Heart right ventricle (tissue), 16 donors: ENCODE measurements at places on chromosomes 6 and 20.

DNA sequence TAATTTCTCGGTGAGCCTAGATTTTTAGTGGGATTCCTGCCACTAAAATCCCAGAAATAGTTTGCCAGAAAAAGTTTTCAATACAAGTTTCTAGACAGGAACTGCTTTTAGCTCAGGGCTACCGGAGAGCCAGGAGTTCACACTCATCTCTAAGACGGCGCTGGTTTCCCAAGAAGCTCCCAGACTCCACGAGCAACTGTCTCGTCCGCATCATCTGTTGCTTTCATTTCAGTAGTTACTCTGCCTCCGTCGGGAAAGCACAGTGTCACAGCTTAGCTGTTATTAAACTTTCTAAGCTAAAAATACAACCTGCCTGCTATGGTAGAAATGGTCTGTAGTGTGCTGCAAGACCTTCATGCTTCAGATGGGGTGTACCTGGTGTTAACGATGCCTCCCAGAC lies 197.3 kb upstream of the SNX9 start:
- no peak for DNase-seq

DNA sequence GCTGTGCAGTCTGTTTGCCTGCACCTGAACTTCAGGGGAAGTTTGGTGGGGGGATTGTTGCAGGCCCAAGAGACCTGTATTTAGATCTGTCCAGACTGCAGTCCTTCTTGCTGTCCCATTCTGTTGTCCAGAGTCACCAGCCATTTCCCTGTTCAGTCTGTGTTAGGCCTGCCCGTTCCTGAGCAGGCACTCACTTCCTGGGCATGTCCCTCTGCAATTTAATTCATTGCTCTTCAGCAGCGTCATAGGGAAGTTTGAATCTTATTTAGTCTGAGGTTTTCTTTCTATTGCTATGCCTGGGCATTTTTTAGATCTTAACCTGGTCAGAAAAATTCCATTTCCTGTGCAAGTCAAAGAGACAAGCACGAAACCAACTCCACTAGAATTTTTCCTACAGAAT lies 190.2 kb downstream of the DTNBP1 start:
- no peak for DNase-seq

- no peak for DNase-seq
Observed at GRCh38 chr6:14305624-14306023, 188.1 kb downstream of the CD83 start.

GRCh38 chr20:43903953-43904826 lies 10.5 kb upstream of the TOX2 start:
- no peak for DNase-seq

DNA sequence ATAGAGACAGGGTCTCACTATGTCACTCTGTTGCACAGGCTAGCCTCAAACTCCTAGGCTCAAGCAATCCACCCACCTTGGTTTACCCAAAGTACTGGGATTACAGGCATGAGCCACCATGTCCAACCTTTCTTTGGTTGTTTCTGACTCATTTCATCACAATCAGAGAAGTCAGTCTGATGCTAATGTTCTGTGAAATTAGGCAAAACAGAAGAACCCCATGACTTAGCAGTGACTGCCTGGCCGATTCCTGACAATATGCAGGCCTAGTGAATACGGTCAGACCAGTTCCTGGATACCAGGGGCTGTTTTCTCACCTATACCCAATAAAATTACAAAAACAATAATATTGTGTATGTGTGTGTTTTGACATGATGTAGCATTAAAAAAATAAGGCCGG lies 58.8 kb upstream of the BTN3A2 start:
- no peak for DNase-seq

DNA sequence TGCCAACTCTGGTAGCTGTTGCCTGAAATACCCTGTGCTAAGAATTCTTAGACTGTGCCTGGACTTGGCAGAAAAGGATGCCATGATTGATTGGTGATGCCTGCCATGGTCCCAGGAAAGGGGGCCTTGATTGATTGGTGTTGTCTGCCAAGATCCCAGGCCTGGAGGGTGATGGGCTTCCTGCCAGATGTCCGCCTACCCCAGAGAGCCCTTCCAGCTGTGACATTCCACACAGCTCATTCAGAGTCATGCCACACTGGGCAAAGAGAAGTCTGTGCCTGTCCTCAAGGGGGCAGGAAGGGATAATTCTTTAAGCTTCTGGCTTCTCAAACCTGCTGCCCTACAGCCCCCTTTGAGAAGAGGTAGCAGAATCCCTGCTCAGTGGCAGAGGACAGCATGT lies 24.6 kb downstream of the RIMS4 start:
- DNase-seq = no peak

- no peak for DNase-seq
Observed at GRCh38 chr6:36272234-36272633, 2.4 kb downstream of the PNPLA1 start.

DNA sequence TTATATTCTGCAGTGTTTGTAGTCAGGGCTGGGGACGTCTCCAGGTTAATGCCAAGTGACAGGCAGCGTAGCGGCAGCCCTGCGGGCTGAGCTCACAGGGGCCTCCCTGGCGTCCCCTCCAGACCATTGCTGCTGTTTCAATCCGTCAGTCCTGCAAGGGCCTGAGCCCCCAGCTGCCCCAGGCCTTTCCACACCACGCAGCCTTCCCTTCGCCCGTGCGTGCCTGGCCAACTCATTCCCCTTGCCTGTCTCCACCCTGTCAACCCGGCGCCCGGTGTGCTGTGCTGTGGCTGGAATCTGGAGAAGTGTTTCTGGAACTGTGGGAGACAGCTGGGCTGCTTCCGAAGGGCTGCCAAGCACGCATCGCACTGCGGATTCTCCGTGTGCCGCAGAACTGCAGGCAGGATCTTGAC lies 11.9 kb downstream of the BHLHE23 start:
- no peak for DNase-seq

GRCh38 chr20:24439737-24440387 lies 29.6 kb upstream of the SYNDIG1 start:
- no peak for DNase-seq

DNA sequence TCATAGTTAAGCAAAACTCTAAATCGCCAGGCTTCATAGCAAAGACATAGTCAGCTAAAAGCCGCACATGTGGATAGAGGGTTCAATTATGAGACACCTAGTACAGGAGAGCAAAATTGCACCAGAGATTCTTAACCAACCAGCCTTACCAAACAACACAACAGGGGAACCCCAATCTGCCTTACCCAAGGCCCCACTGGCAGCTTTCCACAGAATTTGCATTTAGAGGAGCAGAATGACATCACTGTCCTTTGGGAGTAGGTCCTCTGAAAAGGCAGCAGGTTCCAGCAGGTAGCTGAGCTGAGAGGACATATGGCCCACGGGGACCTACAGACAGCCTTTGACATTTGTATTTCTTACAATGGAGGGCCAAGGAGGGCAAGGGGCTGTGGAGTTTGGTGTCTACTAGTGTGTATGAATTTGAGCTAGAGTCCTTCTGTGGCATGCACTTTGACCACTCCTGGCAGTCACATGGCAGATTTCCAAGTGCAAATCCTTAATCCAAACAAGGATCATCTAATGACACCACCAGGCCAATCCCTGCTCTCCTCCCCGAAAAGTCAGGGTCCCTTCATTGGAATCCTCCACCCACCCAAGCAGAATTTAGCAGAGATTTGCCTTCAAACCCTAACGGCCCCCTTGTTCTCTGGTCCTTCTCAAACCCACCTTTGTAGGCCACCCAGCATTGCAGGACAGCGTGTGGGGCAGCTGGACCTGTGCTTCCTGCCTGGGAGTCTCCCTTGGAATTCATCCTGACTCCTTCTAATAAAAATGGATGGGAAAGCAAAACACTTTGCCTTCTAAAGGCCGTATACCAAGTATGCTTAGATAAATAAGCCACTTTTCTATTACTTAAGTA lies 171.2 kb upstream of the SUPT3H start:
- DNase-seq = no peak

DNA sequence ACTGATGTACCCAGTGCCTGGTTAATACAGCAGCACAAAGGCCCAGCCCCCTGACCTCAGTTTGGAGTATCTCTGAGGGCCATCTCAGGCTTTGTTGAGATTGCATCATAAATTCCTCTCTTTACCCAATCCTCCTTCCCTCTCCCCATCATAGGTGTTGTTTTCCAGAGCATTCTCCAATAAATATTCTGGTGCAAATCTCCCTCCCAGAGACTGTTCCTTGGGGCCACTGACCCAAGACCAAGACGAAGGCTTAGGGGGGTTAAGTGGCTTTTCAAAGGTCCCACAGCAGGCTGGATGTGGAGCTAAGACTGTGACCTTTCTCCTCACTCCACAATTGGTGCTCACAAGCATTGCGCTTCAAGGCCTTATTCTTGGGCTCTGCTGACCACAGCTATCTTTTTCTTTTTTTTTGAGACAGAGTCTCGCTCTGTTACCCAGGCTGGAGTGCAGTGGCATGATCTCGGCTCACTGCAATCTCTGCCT lies 72.4 kb upstream of the ZMYND8 start:
- DNase-seq = no peak

DNA sequence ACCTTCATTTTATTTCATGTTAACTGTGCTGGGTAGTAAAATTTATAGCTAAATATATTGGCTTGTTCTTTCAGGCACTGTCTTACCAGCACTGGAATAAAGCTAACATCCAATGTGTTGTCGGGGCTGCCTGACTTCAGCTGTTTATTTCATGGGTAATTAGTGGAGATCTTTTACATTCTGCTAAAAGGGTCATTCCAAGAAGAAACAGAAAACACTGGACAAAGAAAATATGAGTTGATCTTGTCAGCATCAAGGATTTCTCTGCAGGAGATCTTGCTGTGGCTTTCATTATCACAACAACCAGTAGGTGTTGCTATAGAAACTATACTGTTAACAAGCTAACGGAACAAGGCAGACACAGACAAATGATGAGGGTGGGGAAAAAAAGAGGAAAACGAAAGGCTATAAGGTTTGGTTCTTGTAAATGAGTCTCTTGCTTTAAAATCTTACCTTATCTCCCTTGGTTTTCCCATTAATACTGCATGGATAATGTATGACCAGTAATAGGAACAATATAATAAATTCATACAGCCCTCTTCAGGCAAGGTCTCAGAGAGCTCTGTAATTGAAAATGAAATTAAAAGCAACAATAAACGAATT lies 206.8 kb downstream of the SIM1 start:
- no peak for DNase-seq

DNA sequence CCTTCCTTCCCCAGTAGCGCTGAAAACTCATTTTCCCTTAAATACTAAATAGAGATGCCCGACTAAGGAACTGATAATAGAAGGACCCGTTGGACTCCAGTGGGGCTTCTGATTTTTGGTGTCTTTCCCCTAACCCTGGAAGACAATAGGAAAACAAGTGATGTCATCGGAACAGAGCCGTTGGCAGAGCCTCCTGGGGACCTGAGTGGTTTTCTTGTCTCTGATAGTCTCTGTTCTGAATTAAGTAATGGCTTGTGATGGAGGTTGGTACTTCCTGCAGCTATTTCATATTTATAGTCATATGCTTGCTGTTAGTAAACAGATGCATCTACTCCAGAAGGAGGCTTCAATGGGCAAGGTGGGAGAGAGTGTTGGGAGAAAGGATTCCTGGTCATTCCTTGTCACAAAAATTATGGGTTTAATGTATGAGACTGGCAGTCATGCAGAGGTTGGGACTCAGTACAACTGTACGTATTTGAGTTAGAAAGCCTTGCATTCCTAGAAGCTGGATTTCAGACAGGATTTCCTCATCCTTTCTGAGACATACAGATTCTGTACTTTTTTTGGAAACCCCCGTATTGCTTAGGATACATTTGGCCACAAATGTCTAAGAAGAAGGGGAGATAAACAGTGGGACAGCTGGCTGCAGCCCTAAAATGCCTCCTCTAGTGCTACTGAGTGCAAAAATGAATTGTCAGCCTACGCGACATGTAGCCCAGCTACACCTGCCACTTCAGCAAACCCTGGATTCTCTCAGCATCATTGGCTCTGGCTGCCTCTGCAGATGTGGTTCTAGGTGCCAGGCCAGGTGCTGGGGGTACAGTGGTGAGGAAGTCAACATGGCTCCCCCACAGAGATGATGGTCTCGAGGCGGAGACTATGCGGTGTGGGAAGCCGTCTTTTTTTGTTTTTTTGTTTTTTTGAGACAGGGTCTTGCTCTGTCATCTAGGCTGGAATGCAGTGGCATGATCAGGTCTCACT lies 38.1 kb downstream of the CDS2 start:
- DNase-seq = no peak

GRCh38 chr20:43919686-43920403 lies 5.2 kb downstream of the TOX2 start:
- DNase-seq = no peak

- no peak for DNase-seq
Observed at GRCh38 chr6:46473881-46474280, 17.4 kb downstream of the RCAN2 start.

DNA sequence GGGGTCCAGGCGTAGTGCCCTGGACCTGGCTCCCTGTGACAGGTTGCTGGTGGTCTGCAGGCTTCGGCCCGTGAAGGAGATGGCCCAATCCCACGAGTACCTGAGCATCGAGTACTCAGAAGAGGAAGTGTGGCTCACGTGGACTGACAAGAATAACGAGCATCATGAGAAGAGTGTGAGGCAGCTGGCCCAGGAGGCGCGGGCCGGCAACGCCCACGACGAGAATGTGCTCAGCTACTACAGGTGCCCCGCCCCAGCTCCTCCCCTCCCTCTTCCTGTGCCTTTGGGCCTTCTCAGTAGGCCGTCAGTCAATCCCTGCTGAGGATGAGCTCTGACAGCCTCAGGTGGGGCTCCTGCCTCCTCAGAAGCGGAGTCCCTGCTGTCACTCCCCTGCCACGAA lies 42.6 kb downstream of the UQCC2 start:
- no peak for DNase-seq

GRCh38 chr6:109370336-109370735 lies 11.9 kb downstream of the CD164 start:
- DNase-seq = no peak

GRCh38 chr6:33124525-33124901 lies 48.7 kb downstream of the HLA-DPB1 start:
- no peak for DNase-seq

- no peak for DNase-seq
Observed at GRCh38 chr6:122081921-122082320, 317.5 kb upstream of the HSF2 start.

- DNase-seq = no peak
Observed at GRCh38 chr20:35657271-35657670, 7.4 kb downstream of the CPNE1 start.

DNA sequence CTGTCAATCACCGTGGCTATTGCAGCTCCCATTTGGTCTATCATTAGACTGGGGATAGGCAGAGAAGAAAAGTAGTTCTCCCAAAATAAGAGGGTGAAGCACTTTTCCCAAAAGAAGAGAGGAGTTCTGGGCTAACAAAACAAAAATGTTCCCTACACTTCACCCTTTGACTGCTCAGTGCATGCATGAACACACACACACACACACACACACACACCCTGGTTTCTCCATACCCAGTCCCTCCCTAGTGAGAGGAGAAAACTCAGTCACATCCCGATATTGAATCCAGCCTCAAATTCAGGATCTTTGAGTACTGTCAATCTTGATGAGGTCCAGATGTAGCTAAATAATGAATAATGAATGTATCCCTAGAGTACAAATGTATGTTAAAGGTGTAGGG lies 4.6 kb upstream of the TBPL1 start:
- no peak for DNase-seq

GRCh38 chr20:57993716-57994431 lies 234.6 kb downstream of the ANKRD60 start:
- DNase-seq = no peak
